ENCODE measurements at places on chromosomes 16 and 17.
A peak's percentile ranks its signal among the peaks of the same experiment; 100 is the strongest.

DNA sequence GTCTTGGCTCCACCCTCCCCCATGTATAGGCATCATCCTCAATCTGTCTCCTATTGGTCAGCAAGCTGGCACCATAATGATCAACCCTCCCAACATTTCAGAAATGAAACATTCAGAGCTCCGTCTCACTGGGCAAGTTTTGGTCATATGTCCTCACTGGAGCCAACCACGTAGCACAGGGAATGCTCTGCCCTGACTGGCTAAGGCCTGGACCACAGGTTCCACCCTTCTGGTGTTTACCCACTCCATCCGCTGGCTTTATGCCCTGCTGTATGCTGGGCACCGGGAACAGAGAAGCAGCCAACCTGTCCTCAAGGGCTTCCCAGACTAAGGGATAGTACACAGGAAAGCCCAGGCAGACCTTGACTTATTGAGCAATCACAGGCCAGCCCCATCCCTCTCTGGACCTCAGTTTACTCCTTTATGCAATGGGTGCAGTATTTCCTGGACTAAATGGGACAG lies 20.5 kb downstream of the MYO15A start:
- DNase-seq = no peak

DNA sequence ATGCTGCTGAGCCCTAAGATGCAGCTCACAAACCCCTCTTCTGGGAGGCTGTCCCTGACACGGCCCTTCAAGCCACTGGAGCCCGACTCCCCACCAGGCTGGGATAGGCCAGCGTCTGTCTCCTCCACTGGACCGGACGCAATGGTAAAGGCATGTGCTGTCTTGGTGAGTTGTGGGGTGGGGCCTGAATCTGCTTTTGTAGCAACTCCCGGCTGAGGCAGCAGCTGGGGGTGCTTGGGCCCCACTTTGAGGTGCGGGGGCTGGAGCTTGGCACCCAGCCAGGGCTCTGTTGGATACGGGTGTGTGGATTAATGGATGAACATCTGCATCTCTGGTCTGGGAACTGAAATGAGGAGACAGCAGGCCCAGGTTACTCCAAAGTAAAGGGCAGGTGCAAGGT lies 3.5 kb upstream of the NLRC3 start:
- no peak for DNase-seq

- no peak for DNase-seq
Observed at GRCh38 chr16:85503679-85504231, 109.4 kb upstream of the GSE1 start.

- DNase-seq = peak; percentile 64
Observed at GRCh38 chr17:43905985-43906852, 1.1 kb downstream of the MPP2 start.

DNA sequence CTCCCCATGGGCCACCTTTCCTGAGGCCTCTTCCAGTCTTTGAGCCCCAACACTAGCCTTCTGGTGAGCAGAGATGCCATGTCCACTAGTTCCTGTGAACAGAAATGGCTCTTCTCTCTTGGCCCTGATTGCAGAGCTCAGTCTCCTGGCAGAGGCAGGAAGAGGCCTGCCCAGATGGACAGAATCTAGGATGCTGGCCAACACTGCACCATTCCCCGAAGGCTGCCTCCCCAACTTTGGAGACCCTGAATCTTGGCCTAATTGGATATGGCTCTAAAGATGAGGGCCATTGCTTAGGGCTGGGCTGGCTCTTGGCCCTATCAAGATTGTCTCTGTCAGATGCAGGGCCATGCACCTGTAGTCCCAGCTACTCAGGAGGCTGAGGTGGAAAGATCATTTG lies 18.0 kb upstream of the DYNLL2 start:
- DNase-seq = no peak

- DNase-seq = no peak
Observed at GRCh38 chr16:8581831-8582580, 8.3 kb downstream of the TMEM114 start.

- peak; percentile 32 for DNase-seq
Observed at GRCh38 chr17:3915995-3916696, at the start of gene P2RX1. TSS of gene P2RX1 (minus strand) at chr17:3916465. CDS start at chr17:3916225, 240 bp downstream.

- DNase-seq = peak; percentile 8
Observed at GRCh38 chr17:83129676-83130075, 50.3 kb downstream of the METRNL start.

DNA sequence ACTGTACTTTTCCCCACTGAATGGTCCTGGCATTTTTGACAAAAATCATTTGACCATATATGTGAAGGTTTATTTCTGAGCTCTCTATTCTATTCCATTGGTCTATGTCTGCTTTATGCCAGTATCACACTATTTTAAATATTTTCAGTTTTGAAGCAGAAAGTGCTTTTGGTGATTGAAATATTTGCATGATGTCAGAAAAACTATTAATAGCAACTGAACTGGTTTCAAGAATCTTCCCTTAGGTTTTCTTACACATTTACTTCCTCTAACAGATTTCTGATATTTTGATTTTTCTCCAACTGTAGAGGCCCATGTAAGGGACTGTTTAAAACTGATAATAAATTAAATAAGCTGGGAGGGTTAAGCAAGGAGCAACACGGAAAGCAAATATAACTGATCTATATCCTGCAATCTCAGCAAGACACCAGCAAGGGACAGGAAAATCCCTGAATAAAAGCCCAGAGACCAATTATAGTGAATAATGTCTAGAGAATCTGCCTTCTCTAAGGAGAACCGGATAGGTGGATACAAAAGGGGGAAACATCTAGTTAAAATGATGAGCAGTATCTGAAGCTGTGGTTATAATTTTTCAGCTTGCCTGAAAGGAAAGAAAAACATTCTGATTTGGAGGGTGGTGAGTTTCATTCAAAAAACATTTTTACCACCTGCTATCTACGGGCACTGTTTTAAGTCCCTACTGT lies 80.9 kb upstream of the STAC2 start:
- no peak for DNase-seq

DNA sequence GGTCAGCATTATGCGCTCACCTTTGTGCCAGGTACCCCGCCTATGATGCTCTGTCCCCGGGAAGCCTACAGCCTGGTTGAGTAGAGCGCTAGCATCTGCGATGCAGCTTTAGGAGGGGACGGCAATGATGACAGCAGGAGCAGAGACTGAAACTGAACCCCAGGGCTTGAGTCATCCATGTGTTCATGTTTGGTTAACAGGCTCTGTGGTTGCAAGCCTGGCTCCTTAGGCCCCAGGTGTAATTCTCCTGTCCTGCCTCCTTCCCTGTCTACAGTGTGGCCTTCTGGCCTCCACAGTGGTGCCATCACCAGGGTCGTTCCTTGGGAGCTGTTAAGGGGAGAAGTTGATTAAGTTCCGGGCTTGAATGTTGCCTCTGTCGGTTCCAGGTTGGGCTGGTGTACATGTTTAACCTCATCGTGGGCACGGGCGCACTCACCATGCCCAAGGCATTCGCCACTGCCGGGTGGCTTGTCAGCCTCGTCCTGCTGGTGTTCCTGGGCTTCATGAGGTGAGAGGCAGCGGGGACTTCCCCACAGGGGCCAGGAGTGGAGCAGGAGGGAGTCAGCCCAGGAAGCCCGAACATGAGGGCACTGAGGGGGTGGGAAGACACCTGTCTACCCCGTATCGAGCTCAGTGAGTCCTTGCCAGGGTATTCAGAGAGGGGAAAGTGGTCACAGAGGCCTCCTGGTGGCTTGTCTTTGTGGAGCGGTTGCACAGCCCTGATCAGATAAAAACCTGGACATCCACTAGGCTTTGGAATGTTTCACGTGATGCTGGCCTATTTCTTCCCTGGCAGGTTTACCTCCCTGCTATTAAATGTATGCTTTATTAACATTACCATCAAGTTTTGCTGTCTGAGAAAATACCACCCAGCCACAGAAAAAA lies 9.2 kb upstream of the NAT9 start:
- DNase-seq = no peak

DNA sequence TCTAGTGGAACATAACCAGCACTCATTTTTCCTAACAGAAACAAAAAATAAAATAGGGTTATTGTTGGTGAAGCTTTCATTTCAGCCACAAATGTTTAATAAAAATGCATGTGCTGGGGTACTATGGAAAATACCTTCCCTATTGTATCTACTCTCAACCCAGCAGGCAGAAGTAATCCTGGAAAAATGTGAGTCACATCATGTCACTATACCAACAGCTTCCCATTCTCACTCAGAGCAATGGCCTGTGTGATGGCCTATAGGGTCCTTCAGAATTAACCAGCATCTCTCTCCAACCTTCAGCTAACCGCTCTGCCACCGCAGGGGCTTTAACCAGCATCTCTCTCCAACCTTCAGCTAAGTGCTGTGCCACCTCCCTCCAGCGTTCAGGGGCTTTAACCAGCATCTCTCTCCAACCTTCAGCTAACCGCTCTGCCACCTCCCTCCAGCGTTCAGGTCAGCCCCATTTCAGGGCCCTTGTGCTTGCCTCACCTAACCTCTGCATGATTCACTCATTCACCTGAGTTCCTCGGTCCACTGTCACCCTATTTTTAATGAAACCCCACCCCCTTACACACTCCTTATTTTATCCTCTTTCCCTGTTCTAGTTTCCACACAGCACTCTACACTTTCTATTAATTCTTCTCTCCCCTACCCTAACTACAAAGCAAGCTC lies 34.0 kb downstream of the UBE2G1 start:
- no peak for DNase-seq

DNA sequence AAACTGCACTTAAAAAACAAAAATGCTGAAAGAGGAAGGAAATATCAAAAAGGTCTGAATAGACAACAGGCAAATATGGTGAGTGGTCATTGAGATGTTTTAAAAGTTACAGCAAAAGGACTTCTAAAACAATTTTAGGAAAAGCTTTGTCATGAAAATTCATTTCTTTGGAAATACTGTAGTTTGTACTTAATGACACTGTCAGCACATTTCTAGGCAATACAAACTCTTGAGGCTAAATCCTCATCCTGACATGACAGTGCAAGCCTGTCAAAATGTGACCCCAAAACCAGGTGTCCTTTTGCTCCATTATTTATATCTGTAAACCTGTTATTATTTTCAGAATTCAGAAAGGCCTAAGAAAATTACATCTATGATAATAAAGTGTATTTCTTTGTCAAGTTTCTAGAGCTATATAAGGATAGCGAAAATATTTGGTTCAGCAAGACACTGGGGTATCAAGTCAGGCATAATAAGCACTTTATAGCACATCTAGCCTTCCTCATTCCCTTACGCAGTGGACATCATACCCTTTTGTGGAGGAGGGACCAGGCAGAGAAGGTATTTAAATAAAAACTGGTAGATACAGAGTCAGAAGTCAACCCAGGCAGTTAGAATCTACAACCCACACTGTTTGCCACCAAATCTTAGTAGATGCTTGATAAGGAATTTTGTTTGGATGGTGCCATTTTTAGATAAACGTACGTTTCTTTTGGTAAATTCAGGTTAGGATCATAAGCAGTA lies 28.4 kb downstream of the SIAH1 start:
- DNase-seq = no peak

- DNase-seq = no peak
Observed at GRCh38 chr16:1724491-1724890, 18.5 kb downstream of the MAPK8IP3 start.

GRCh38 chr17:20271011-20271610 lies 196.2 kb downstream of the LGALS9B start:
- DNase-seq = no peak

GRCh38 chr17:67484261-67484660 lies 107.2 kb downstream of the PITPNC1 start:
- no peak for DNase-seq

- DNase-seq = peak; percentile 35
Observed at GRCh38 chr17:8041249-8041928, 2.5 kb downstream of the ALOX15B start.

DNA sequence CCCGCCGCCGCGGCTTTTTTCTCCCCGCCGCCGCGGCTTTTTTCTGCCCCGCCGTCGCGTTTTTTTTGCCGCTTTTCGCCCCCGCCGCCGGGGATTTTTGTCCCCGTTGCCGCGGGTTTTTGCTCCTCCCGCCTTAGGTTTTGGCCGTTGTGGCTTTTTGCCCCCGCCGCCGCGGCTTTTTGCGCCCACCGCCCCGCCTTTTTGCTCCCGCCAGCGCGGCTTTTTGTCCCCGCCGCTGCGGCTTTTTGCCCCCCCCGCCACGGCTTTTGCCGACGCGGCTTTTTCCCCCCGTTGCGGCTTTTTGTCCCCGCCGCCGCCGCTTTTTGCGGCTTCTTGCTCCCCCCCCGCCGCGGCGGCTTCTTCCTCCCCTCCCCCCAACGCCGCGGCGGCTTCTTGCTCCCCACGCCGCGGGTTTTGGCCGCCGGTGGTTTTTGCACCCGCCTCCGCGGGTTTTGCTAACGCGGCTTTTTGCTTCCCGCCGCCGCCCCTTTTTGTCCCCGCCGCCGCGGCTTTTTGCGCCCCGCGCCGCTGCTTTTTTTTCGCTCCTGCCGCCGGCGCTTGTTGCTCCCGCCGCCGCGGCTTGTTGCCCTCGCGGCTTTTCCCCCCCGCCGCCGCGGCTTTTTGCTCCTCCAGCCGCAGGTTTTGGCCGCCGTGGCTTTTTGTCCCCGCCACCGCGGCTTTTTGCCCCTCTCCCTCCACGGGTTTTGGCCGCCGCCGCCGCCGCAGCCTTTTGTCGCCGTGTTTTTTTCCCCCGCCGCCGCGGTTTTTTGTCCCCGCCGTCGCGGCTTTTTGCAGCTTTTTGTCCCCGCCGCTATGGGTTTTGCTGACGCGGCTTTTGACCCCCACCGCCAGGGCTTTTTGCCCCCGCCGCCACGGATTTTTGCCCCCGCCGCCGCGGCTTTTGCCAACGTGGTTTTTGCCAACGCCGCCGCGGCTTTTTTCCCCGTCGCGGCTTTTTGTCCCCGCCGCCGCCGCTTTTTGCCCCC lies 150.3 kb downstream of the KCNJ18 start:
- DNase-seq = no peak

GRCh38 chr17:79878329-79878947 lies 39.2 kb upstream of the CBX4 start:
- DNase-seq = no peak

DNA sequence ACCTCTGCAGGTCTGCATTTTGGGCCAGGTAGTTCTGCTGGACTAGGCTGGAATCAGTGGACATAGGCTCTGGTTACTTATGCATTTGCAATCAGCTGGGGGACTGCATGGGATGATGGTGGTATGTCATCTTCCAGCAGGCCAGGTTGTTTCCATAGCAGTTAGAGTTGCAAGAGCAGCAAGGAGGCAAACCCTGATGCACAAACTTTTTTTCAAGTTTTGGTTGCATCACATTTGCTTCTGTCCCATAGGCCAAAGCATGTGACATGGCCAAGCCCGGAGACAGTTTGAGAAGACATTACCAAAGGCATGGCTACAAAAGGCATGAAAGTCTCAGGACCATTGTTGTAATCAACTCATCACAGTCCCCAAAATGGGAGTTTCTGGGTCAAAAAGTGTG lies 58.2 kb downstream of the PRKCB start:
- DNase-seq = no peak

GRCh38 chr17:30831257-30831656 lies 509 bp upstream of the ATAD5 start:
- no peak for DNase-seq

All from activated T-cell treated with anti-CD3 and anti-CD28 coated beads, Interleukin-2, amount 50 U/mL, for 1 hour (primary cell).